Activated T-helper 2 cell treated with anti-CD3 and anti-CD28 coated beads, Interferon-gamma antibody, Interleukin-2, Interleukin-4, amounts not matched to agents 10 μg/mL and 5 μg/mL and 100 μg/mL, durations not matched to agents 14 hours and 24 hours and 36 hours (primary cell): ENCODE measurements at places on chromosomes 3 and 15. TPM values are rescaled to one million over a fixed set of nuclear protein-coding genes. Genes with fewer than 3 reads are reported as not detected.

GRCh38 chr15:48962662-48963523 lies 826 bp downstream of the SHC4 start:
- DNase-seq, result no peak

- no peak for DNase-seq
Observed at GRCh38 chr3:194592798-194593752, 40.1 kb downstream of the TMEM44 start.

- DNase-seq, result no peak
Observed at GRCh38 chr3:123201223-123201556, 553 bp upstream of the SEC22A start.

DNA sequence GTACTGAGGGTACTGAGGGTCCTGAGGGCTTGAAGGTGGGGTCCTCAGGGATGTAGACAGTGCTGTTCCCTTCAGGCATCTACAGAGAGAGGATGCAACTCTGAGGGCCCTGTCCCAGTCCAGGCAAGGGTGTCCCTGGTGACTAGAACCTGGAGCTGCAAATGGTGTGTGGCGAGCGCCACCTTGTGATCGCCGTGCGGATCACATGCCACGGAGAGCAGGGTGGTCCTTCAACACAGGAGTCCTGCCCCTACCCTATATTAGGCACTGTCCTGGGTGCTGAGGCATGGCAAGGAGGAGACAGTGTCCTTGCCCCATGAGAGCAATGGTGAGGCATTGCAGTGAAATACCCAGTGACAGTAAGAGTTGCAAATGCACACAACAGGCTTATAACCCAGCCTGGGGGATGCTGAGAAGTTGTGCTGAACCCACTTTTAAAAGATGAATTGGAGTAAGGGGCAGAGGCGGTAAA lies 23.6 kb downstream of the RHCG start:
- DNase-seq, result peak; percentile 36

DNA sequence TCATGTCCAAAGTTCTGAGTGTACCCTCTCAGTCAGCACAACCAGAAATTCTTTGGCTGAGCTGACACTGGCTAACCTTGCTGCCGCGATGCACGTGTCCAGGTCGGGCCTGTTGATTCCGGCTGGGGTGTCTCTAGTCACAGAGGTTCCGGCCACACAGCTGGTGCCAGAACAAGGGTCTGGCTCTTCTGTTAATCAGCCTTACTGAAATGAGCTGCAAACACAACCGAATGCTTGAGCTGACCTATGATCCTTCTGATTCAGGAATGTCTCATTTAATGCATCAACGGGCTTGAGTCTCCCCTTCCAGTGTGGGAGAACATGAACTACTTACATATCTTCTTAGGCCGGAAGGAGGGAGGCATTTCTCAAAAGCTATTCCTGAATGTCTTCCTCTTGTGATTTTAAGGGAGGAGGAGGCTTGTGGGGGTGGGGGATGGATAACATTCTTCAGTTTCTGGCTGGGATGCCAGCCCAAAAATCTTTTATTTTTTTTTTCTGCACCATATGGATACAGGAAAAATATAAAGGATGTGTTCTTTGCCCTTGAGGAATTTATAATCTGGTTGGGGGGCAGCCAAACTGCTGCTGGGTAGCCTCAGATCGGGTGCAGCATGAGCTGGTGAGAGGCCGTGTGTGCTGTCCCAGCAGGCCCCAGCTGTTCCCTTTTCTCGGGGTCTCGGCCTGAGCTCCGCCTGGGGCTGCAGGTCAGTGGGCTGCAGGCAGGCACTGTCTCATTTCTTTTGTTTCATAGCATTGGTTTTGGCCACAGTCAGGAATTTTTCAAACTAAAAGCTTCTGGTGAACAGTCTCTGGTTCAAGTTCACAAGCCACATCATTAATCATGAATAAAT lies 319.1 kb upstream of the TBL1XR1 start:
- DNase-seq, result no peak

DNA sequence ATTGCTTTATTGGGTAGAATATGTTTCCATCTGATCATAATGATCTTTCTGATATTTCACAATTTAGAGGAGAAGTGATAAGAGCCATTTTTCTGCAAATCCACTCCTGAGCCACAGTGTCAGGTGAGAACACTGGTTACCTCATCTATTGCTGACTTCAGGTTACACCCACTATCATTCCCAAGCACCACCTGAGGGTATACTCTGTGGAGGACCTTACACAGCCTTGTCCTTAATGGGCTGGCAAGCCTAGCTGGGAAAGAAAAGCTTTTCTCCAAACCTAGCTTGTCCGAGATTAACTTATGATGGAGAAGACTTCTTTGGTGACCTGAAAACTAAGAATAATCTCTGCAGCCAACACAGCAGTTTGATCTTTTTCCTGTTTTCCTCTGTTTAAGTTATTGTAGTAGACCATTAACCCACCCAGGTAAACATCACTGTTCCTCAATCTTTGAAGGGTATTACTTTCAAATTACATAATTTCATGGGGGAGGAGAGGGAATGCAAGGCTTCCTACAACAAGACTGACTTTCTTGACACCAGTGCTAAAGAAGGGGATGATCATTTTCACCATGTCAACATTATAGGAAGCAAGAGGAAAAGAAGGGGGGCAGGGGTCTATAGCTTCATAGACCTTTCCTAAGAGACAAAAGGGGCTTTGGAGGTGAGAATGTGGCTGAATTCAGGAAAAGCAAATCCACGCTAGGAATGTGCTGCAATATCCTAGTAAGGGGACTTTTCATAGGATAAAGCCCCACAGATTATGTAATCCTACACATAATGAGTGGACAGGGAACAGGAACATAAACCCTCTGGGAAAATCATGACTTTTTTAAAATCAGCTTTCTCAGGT lies 1.7 kb downstream of the NCEH1 start:
- DNase-seq, result no peak

DNA sequence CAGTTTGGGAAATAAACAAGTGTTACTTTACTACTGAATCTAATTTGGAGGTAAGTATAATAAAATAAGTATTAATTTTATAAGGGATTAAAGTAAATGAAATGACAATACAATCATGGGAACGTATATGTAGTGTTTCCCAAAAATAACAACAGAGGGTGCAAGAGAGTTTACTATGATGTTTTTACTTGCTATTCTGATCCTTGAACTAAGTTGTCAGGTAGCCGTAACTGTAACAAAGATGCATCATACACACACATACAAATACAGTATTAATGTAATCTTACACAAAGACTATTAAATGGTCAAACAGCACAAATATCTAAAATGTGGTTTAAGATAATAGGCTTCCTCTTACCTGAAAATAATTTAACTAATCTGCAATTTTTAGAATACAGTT lies 311.4 kb downstream of the TBC1D5 start:
- no peak for DNase-seq

DNA sequence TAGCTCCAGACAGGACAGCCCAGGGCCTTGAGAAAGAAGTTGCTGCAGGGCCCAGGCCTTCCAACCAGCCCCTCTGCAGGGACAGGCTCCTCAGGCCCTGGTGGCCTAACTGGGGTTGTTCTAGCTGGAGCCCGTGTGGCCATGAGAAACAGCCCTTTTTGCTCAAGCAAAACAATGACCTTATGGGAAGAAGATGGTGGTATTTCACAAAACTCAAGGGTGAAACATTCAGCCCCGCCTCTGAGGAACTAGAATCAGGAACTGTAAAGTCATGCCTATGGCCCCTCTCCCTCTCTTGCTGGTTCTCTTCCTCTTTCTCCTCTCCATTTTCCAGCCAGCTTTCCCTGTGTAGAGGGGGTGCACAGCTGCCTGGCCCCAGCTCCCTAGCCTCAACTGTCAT lies 273.3 kb downstream of the RPLP1 start:
- no peak for DNase-seq

The ISL2 gene
- total RNA-seq, result 1.4 and 1.8 TPM in 2 replicates

- no peak for DNase-seq
Observed at GRCh38 chr3:149174901-149175300, 45.5 kb downstream of the HPS3 start.

DNA sequence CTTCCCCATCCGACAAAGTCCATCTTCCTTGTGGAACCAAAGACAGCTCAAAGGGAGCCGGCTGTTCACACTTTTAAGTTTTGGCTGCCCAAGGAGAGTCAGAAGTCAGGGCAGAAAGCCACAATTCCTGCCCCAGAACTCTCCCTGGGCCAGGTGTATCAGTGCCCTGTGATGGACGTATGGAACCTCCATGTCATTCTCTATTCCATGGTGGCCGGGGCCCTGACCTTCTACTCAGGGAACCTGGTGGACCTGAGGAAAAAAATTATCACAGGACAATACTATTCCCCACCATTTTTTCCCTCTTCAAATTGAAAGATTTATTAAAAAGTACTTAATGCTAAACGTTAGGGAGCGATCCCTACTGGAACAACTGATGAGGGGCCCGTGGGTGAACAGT lies 66.6 kb downstream of the HMCES start:
- no peak for DNase-seq

GRCh38 chr15:63439536-63440264 lies 58.1 kb upstream of the CA12 start:
- no peak for DNase-seq

DNA sequence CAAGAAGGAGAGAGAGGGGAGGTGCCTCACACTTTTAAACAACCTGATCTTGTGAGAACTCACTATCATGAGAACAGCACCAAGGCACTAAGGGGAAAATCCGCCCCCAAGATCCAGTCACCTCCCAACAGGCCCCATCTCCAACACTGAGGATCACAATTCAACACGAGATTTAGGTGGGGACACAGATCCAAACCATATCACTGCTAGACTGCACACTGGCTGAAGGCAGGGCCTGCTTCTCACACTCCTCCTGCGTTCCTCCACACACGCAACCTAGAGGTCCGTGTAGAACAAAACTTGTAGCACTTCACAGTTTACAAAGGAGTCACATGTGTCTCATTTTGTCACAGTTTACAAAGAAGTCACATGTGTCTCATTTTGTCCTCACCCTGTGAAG lies 97.8 kb downstream of the DAPK2 start:
- DNase-seq, result peak; percentile 1

The STT3B gene
- total RNA-seq, result 106 and 114 TPM in 2 replicates

GRCh38 chr3:187020376-187020775 lies 90.0 kb downstream of the ST6GAL1 start:
- no peak for DNase-seq

- DNase-seq, result no peak
Observed at GRCh38 chr3:176375519-176375918, 821.8 kb downstream of the TBL1XR1 start.

DNA sequence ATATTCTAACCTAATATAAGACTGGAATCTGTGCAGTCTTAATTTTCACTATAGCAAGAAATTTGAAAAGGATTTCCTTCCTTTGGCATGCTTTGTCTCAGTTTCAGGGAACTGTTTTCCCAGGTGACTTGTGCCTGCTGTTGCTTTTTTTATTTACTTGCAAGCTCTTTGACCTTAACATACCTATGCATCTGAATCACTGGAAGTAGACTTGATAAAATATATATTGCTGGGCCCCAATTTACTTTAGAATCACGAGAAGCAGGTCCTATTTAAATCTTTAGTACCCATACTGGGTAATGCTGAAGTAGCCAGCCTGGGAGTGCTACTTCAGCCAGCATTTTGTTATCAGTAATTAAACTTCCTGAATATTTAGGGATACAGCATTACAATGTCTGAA lies 257.9 kb upstream of the ALCAM start:
- DNase-seq, result no peak

The C15orf62 gene
- total RNA-seq, result 0.48 and 0.76 TPM in 2 replicates

GRCh38 chr15:33865416-33865815 lies 102.9 kb upstream of the CHRM5 start:
- no peak for DNase-seq

The NMNAT3 gene
- total RNA-seq, result 0.43 and 1.3 TPM in 2 replicates

- no peak for DNase-seq
Observed at GRCh38 chr3:148238421-148238821, 459.3 kb upstream of the AGTR1 start.

DNA sequence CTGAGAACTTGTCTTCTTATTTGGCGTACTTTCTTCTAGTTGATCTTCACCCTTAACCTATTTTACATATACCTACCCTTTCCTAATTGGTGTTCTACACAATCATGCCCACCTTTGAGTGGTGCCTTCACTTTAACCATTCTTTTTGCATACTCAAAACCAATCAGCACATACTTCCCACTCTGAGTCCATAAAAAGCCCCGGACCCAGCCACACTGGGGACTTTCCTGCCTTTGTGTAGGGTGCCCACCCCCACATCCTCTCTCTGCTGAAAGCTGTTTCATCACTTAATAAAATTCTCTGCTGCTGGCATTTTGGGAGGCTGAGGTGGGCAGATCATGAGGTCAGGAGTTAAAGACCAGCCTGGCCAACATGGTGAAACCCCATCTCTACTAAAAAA lies 15.9 kb upstream of the CHST2 start:
- no peak for DNase-seq

GRCh38 chr15:94744080-94744793 lies 512.9 kb downstream of the MCTP2 start:
- no peak for DNase-seq

The GOLGA8T gene
- total RNA-seq, result not detected in 2 replicates

DNA sequence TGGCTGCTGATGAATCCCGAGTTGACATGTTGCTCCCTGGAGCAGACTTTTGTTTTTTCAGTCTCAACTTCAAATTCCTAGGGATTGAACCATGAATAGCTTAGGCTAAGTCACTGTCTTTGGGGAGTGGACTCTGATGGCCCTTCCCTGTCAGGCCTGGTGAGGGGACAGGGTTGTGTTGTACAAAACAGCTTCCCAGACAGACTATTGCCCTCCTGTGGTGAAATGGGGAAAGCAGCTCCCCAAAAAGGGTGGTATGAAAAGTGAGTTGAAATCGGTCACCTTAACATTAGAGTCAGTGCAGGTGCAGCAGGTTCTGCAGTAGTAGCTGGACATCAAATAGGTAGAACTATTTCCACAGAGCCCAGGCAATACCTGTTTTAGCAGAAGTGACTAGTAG lies 775.6 kb downstream of the ROBO2 start:
- DNase-seq, result no peak

DNA sequence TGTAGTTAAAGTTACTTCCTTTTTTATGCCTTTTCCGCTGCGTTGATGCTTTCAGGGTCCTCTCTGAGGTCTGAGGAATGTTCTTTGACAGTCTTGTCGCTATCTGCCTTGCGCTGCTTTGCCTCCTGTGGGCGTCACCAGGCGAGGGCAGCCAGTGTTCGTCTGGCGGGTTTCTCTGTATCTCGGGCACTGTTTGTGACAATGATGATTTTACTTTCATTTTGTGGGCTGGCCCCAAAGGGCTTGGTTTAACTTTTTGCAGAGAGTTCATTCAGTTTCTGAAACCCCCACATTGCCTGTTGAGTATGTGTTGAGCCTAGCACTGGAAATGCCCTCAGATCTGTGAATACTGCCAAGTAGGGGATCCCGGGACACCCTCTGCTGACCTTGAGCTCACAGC lies 24.6 kb upstream of the SACM1L start:
- peak; percentile 71 for DNase-seq

The SLC12A1 gene
- not detected in 2 replicates for total RNA-seq
